ENCODE measurements at places on chromosomes 4 and X.

- DNase-seq: no peak
Measured at GRCh38 chr4:20490734-20491133, 209.5 kb upstream of the PACRGL start.

GRCh38 chr4:45062935-45063545 is 336.7 kb upstream of the GNPDA2 start:
- DNase-seq: no peak

- no peak for DNase-seq
Measured at GRCh38 chr4:33658971-33659370, 2585.3 kb downstream of the ARAP2 start.

- DNase-seq: no peak
Measured at GRCh38 chr4:180913750-180914149, 1329.5 kb upstream of the TENM3 start.

GRCh38 chrX:85084770-85085393 is 81.2 kb downstream of the APOOL start:
- DNase-seq: no peak

Measured in stimulated activated CD4-positive, alpha-beta T cell treated with anti-CD3 and anti-CD28 coated beads, TNF-alpha, amount 100 ng/mL, for 4 hours (primary cell).